ENCODE measurements at places on chromosomes 2 and 18. TPM values are rescaled to one million over a fixed set of nuclear protein-coding genes. Genes with fewer than 3 reads are reported as not detected.

GRCh38 chr2:226755631-226756030, 44.0 kb downstream of the IRS1 start:
- H3K4me3 ChIP-seq, result no peak overlapping the region
- no peak overlapping the region for H3K27ac ChIP-seq
- DNase-seq, result no peak
- H3K36me3 ChIP-seq, result no peaks in the 10 kb centered on the region
- no peaks in the 10 kb centered on the region for H3K4me1 ChIP-seq

Gene FBXO15
- not detected for polyA plus RNA-seq

DNA sequence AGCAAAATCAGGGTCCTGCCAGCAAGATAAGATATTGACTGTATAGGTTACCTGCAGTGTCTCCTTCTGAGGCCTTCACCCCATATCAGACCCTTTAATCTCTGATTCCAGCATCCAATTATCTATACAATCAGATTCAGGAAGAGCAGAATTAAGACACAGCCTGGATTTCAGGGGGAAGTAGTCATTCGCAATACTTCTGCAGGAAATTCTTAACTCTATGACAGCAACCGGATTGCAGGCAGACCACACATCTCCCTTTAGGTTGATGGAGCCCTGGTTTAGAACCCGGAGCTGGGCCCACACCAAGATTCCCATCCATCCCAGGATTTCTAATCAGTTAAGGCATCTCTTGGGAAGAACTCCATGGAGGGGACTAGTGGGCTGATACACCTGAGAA, 9.5 kb downstream of the ARL4C start:
- DNase-seq, result peak; percentile 38
- H3K4me1 ChIP-seq, result peaks cover 71% of the 10 kb centered on the region
- H3K27ac ChIP-seq, result no peak overlapping the region
- no peaks in the 10 kb centered on the region for H3K36me3 ChIP-seq
- H3K27me3 ChIP-seq, result peaks cover 2% of the 10 kb centered on the region

DNA sequence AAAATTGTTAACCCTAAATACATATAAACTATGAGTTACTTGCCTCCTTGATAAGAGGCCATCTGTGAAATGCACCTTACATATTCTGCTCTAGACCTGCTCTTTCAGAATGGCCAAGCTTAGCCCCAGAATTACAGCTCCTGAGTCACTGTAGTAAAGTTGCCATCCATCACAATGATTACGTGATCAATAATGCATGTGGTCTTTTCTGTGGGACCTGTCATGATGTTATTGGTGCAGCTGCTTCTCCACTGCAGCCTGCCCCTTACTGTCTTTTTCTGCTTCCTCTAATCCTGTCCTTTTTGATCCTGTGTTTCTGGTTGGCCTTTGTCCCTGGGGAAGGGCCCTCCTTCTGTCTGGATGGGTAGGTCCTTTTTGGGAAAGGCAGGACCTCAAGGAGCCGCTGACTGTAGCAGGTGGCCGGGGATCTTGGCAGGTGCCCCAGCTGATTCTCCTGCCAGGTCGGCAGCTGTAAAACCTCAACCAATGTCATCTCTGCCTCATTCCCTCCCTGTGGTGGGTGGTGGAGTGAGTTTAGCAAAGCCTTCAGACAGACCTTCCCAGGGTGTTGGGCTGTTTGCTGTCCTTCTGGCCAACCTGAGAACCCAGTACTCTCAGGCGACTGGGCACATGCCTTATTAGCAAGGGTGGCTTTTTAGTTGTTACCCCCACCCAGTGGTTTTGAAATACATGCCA, 126.2 kb upstream of the EML6 start:
- H3K27ac ChIP-seq, result peak overlapping the region; percentile 45
- peaks cover 31% of the 10 kb centered on the region for H3K4me1 ChIP-seq
- H3K36me3 ChIP-seq, result no peaks in the 10 kb centered on the region
- no peak for DNase-seq

- no peaks in the 10 kb centered on the region for H3K4me1 ChIP-seq
- H3K27ac ChIP-seq, result no peak overlapping the region
- no peak overlapping the region for H3K4me3 ChIP-seq
- no peaks in the 10 kb centered on the region for H3K27me3 ChIP-seq
- DNase-seq, result no peak
These were observed 718.2 kb upstream of the SOX11 start for GRCh38 chr2:4973973-4974372.

Gene ASXL2
- 3.6 TPM for polyA plus RNA-seq

DNA sequence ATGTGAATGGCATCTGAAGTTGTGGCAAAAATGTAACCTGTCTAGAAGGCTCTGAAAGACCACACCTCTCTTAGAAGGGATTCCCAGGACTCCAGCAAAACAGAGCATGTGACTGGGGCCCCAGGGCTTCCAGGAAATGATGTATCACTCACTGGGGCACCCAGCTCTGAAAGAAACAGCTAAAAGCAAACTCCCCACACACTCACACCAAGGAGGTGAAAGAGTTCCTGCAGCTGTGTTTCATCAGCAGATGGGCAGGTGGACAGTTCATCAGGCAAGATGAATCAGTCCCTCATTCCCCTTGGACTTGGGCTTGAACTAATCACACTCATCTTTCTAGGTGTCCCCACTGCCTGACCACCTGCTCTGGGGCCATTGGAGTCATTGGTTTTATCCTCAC, 76.2 kb downstream of the CCBE1 start:
- H3K4me1 ChIP-seq, result no peaks in the 10 kb centered on the region
- no peaks in the 10 kb centered on the region for H3K27me3 ChIP-seq
- H3K36me3 ChIP-seq, result no peaks in the 10 kb centered on the region
- H3K27ac ChIP-seq, result no peak overlapping the region

- H3K27ac ChIP-seq, result no peak overlapping the region
- no peaks in the 10 kb centered on the region for H3K27me3 ChIP-seq
- H3K36me3 ChIP-seq, result no peaks in the 10 kb centered on the region
- no peak for DNase-seq
These were observed 117.6 kb upstream of the PIEZO2 start for GRCh38 chr18:11266781-11267480.

- no peak overlapping the region for H3K4me3 ChIP-seq
- no peaks in the 10 kb centered on the region for H3K36me3 ChIP-seq
- no peak overlapping the region for H3K27ac ChIP-seq
- no peaks in the 10 kb centered on the region for H3K27me3 ChIP-seq
- peaks cover 18% of the 10 kb centered on the region for H3K4me1 ChIP-seq
These were observed 33.7 kb upstream of the KYNU start for GRCh38 chr2:142843731-142844130.

GRCh38 chr2:27715318-27716210, 51.9 kb downstream of the SLC4A1AP start:
- H3K36me3 ChIP-seq, result no peaks in the 10 kb centered on the region
- H3K27ac ChIP-seq, result no peak overlapping the region
- peaks cover 12% of the 10 kb centered on the region for H3K4me1 ChIP-seq
- peaks cover 31% of the 10 kb centered on the region for H3K27me3 ChIP-seq
- H3K4me3 ChIP-seq, result no peak overlapping the region
- no peak for DNase-seq

DNA sequence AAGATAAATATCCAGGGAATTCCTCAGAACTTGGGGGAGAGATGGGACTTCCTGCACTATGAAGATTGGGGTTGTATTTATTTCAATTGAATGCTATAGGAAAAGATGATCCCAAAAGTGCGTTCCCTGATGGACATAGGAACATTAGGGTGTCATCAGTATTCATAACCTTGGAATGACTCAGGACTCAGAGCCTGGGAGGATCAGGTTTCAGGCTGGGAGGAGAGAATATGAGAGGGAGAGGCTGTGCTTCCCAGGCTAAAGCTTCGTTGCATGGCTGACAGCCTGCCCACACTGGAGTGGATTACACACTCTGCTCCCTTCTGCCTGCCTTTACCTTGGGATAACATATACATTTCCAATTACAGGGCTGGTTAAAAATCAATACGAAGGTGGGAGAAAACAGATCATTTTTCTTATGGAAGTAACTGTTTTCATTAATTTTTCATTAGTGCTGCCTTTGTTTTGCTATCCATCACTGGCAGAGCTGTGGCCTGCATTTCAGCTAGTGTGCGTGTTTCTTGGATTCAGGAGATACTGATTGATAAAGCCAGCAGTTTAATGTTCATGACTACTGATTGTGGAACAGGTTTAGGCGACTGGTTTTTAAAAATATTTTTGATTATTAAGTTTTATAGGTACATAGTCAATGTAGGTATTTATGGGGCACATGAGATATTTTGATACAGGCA, 118.7 kb downstream of the KCTD1 start:
- no peak overlapping the region for H3K27ac ChIP-seq
- H3K36me3 ChIP-seq, result no peaks in the 10 kb centered on the region
- no peak overlapping the region for H3K4me3 ChIP-seq
- H3K4me1 ChIP-seq, result no peaks in the 10 kb centered on the region
- no peak for DNase-seq

DNA sequence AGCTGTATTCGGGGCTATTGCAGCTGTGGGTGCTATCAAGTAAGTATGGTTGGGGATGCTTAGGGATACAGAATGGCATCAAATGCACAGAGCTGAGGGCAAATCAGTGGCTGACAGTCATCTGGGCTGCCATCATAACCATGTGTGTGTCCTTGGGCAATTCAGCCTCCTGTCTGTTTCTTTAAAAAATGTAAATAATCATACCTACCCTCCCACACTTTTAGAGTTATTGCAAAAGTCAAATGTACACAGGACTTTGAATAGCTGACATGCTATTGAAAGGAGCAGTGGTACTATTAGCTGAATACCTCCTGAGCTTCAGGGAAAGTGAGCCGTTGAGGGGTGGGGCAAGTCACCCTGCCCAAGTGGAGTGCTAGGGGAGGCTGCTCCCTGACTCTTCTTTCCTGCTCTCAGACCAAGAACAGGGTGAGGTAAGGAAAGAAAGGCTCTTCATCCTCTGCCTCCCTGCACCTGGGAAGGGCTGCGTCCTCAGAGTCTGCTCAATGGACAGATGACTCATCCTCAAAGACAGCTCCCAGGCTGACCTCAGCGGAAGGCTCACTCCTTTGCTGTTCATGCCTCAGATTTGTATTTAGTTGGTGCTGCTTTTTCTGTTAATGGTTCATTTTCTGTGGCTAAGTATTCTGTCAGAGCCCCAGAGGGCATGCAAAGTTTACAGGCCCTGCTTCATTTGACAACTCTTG, 54.9 kb upstream of the BZW1 start:
- no peaks in the 10 kb centered on the region for H3K36me3 ChIP-seq
- no peaks in the 10 kb centered on the region for H3K27me3 ChIP-seq
- H3K4me1 ChIP-seq, result no peaks in the 10 kb centered on the region
- no peak overlapping the region for H3K27ac ChIP-seq
- H3K4me3 ChIP-seq, result no peak overlapping the region
- no peak for DNase-seq

- no peak overlapping the region for H3K4me3 ChIP-seq
- H3K27me3 ChIP-seq, result no peaks in the 10 kb centered on the region
- no peaks in the 10 kb centered on the region for H3K4me1 ChIP-seq
These were observed 70.2 kb downstream of the TMEFF2 start for GRCh38 chr2:192124571-192124970.

- no peak overlapping the region for H3K27ac ChIP-seq
- H3K36me3 ChIP-seq, result no peaks in the 10 kb centered on the region
- no peak overlapping the region for H3K4me3 ChIP-seq
- DNase-seq, result no peak
- no peaks in the 10 kb centered on the region for H3K27me3 ChIP-seq
These were observed 1696.7 kb upstream of the PIK3C3 start for GRCh38 chr18:40258311-40258710.

DNA sequence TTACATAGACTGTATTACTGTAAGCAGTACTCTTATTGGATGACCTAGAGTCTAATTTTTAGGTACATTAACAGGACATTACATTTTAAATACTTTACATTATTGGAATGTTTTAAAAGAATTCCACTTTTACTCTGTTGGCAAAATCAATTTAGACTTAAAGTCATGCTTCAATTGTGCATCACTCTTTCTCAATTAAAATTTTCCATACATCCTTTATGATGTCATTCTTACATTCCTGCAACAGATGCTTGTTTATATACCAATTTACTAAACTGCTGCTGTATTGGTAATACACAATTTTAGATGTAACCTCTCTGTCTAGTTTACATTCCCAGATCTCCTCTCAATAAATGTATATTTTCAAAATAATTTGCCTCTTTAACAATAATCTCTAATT, 440.1 kb downstream of the ZEB2 start:
- no peaks in the 10 kb centered on the region for H3K4me1 ChIP-seq
- H3K4me3 ChIP-seq, result no peak overlapping the region
- no peak for DNase-seq
- H3K36me3 ChIP-seq, result no peaks in the 10 kb centered on the region
- H3K27me3 ChIP-seq, result no peaks in the 10 kb centered on the region

Gene SKOR2
- polyA plus RNA-seq, result not detected

Gene FBLN7
- polyA plus RNA-seq, result not detected

DNA sequence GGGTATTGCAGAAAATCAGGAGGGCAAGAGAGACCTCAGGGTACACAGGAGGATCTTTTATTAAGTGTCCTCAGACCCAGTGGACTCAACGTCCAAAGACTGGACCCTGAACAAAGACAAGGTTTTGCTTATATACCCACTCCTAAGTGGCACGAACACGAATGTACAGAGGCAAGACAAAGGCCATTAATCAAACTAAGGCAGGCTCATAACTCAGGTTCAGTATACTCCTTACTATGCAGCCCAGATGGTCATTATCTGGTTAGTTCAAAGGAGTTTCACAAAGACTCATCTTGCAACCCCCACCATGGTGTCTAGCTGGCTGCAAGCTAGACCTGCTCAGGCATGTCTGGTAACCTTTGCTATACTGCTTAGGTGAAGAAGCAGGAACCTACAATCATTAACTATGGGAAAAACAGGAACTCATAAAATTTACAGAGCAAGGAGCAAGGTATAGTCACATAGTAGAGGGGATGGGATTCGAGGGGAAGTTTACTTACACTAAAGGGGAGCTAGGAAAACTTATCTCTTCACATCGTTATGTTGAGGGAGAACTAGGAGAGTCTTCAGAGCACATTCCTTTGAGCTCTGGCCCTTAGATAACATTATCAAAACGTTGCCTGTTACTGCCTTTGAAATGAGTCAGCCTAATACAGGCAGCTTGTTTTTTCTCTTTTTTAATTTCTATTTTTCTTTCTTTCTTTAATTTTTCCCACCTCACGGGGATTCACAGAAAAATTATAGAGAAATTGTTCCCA, 33.9 kb downstream of the SLC4A3 start:
- no peaks in the 10 kb centered on the region for H3K36me3 ChIP-seq
- H3K4me3 ChIP-seq, result no peak overlapping the region
- no peaks in the 10 kb centered on the region for H3K4me1 ChIP-seq

Gene SERPINB12
- not detected for polyA plus RNA-seq

Gene LIPG
- not detected for polyA plus RNA-seq

DNA sequence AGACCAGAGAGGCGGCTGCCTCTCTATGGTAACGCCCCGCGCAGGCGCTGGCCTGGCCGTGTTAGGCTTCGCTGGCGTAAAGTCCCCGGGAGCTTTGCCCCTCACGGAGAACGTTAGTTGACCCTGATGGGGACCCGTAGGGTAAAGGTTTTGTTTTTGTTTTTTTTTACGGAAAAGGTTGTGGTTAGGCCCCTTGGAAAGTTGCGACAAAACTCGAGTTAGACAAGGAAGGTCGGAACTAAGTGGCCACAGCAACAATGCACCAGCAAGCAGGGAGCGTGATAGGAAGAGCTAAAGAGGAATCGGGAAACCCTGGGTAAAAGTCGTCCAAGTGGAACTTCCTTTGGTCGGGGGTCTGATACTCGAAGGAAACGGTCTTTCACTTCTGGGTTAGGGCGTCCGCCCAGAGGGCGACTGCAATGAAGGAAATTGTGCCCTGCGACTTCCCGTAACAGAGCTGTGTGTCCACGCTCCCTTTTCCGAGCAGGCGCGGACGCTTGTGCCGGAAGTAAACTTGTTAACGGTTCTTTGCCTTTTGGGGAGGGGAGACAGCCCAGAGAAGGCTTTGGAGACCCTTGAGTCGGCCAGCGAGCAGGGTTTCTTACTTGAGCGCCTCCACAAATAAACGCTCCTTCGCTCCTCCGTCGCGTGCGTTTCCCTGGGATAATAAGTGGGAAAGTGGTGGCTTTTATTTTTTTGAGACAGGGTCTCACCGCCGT, 493 bp upstream of the CLASP1 start:
- H3K4me3 ChIP-seq, result peak overlapping the region; percentile 87
- no peaks in the 10 kb centered on the region for H3K27me3 ChIP-seq
- peak; percentile 98 for DNase-seq
- H3K4me1 ChIP-seq, result peaks cover 35% of the 10 kb centered on the region
